Activated CD4-positive, CD25-positive, alpha-beta regulatory T cell treated with anti-CD3 and anti-CD28 coated beads, Interleukin-2, amount 50 U/mL, for 16 hours (primary cell): ENCODE measurements at places on chromosomes 16 and 17.

DNA sequence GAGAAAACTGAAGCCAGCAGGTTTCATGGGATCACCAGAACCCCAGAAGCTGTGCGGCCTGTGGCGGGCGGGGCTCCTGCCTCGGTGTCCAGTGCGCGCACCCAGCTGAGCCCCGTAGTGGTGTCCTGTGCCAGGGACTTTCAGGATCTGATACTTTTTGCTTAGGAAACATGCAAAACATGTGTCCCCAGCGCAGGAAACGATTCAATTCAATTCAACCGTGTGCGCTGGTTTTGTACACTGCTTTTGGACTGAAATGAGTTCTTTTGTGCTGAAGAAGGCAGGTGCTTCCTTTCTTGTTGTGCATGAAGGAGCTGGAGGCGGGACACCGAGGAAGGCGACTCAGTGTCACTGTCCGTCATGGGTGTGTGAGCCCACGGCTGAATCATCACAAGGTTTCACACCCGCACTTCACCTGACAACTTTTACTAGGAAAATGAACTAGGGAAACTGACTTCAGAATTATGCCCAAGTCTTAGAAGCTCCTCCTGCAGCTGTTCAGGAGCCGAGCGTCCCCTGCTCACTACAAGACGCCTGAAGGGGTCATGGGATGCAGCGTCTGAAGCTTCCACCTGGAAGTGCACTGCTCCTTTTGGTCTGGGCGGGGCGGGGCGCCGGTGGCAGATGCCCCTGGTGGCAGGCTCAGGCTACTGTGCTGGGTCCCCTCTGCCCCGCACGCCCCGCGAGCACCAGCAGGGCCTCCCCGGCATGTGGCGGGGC lies 31.4 kb upstream of the ZNF750 start:
- no peak for DNase-seq

GRCh38 chr17:74798239-74798707 lies 22.1 kb upstream of the NAT9 start:
- DNase-seq, result no peak

DNA sequence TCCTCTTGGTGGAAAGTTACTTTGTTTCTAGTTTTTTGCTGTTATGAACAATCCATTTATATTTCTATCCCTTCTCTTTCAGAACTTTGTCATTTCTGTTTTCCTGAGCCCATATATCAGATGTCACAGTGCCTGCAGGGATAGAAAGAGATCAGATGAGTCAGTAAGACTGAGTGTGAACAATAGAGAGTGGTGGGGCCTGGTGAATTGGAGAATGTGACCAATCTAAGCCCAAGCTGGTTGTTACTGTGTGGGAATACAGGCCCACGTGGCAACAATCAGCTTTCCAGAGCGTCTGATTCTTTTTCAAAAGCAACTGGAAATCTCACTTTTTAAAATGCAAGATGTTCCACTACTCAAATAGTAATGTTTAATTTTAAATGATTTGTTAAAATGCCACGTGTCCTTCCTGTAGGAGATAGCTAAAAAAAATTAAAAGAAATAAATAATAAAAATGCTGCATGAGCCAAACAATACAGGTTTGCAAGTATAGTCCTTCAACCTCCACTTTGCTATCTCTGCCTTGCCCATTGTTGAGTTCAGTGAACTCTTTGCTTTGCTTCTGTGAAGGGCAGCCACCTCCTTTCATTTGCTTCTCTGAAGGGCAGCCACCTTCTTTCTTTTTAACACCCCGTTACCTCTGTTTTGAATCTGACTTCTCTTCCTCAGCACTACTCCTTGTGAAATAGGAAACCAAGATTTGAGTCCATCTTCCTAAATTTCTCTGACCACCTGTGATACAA lies 9.6 kb downstream of the DCTN5 start:
- no peak for DNase-seq

- no peak for DNase-seq
Measured at GRCh38 chr16:84737192-84738011, 37.6 kb downstream of the USP10 start.

DNA sequence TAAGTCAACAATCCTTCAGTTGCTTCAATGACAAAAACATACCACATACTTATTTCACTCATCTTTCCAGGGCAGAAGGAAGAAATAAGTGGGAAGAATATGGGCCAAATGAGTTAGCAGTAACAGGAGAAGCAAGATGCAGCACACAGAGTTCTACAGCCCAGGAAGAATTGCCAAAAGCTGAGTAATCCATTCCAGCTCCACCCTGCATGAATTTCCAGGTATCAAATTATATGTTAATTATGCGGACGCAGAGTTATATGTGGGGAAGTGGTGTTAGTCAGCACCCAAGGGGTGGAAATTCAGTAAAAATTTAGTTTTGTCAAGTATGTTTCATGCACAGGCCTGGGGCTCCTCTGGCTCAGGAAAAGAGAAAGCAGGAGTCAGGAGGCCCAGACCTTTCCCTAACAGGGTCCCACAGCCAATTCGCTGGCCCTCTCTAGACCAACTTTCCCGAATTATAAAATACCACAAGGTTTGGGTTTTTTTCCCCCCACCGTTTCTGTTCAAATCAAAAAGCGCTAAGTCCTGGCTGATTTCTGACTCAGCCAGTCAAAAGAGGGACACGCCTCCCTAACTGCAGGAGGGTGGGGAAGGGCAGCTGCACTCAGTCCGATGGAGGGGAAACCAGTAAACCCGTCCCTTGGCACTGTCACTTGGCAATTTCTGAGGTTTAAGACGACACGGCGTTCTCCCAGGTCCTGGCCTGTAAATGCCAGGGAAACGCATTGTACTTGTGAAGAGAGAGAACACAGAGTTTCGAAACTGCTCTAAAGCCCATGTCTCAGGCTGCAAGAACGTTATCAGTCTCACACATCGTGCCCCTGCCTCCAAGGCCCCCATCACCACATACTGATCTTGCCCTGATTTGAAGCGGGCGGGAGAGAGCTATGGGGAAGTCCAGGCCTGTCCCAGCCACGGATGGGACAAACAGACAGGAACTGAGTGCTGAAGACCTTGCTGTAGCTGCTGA lies 58.1 kb downstream of the ZFHX3 start:
- no peak for DNase-seq

DNA sequence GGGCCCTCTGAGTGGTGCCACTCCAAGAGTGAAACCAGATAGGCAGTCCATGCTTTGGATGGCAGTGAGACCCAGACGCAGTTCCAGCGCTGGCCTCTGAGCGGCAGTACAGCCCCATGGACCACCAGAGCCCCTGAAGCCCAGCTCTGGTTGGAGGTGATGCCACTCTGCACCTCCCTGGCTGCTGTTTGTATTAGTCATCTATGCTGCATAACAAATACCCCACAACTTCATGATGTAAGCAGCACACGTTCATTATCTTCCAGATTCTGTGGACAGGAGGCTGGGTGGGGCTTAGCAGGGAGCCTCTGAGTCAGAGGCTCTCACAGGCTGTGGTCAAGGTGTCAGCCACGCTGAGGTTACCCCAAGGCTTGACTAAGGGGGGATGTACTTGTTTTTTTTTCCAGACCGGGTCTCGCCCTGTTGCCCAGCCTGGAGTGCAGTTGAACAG lies 5.1 kb upstream of the NME4 start:
- DNase-seq, result peak; percentile 39

DNA sequence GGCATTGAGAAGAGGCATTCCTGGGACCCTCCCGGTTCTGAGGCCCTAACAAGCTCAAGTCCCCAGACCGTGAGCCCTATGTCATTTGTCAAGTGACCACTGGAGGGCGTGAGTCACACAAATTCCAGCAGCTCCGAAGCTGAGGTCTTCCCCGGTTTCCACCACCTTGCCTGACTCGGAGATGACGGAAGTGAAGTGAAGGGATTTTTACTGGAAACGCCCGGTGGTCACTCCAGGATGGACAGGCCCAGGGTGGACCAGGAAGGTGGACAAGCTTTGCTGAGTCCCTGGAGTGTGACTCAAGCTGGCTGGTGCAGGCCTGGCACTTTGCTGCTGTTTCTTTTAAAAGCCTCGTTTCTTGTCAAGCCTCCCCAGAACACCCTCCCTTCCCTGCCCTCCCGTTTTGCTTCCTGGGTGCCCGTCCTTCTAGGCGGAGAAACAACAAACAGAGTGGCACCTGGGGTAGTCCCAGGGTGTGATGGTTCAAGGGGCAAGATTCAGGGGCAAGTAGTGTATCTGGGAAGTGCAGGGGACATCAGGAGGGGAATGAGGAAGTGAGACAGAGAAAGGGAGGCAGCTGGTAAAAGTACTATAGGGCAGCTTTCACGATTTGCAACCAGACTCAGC lies 5.3 kb upstream of the NOS2 start:
- peak; percentile 69 for DNase-seq

GRCh38 chr16:23207485-23207884 lies 24.9 kb downstream of the SCNN1G start:
- DNase-seq, result no peak

DNA sequence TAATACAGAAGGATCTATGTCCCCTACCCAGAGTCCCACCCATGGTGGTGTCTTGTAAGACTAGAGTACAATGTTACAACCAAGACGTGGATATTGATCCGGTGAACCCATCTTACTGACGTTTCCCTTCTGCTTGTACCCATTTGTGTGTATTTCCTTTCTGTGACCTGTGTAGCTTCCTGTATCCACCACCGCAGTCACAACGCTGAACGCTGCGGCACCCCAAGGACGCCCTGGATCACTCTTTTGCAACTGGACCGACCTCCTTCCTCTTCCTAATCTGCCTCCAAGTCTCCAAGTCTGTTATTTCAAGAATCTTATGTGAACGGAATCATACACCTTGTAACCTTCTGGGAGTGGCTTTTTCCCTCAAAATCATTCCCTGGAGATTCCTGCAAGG lies 33.5 kb upstream of the CBX4 start:
- DNase-seq, result no peak

GRCh38 chr16:69709456-69710084 lies 16.8 kb downstream of the NQO1 start:
- no peak for DNase-seq

GRCh38 chr16:4494746-4495490 lies 18.7 kb downstream of the HMOX2 start:
- DNase-seq, result no peak

DNA sequence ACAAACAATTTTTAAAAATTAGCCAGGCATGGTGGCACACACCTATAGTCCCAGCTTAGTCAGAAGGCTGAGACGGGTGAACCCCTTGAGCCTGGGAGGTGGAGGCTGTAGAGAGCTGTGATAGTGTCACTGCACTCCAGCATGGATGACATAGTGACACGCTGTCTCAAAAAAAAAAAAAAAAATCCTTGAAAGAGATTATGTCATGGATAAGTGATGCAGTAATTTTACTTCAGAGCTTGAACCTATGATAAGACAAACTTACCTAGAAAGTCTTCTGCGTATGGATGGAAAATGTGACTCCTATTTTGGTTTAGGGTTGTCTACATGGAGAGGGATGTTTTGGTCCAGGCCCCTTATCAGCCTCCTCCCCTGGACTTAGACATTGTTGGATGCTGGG lies 51.8 kb downstream of the ELAC2 start:
- no peak for DNase-seq

- no peak for DNase-seq
Measured at GRCh38 chr17:67620636-67621035, 97.1 kb upstream of the NOL11 start.

DNA sequence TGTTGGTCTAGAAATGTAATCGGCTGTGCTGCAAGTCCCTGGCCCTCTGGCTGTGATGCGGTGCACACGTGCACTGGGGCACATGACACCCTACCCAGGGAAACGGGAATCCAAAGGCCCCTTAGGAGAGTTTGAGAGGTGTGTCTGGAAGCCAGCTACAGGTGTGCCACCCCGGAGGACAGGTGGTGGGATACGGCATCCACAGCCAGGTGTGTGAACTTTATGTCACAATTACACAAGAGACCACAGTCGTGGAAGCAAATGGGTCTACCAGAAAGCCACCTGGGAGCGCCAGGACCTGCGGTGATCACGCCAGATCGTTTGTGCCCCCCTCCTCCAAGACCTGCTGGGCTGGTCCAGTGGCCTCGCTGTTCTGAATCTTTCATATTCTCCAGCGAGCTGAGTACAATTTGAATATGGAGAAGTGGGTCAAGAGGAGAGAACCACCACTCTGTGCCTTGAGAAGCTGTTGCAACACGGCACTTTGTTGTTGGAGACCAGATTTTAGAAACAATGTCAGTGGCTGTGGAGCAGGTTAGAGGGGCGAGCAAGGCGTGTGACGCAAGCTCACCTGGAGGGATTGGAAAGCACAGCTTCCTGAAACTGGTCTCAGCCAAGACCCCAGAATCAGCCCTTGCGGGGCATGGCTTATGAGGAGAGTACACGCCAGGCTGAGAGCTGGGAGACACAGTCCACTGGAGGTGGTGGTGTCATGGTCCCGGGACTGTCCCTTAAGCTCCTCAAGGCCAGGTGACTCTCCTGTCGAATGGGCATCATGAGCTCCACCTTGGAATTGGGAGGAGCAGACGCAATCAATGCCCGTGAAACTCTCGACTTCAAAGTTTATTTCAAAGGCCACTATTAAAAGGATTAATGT lies 37.4 kb downstream of the COX4I1 start:
- DNase-seq, result no peak
